ENCODE measurements at places on chromosomes 11 and 22.

DNA sequence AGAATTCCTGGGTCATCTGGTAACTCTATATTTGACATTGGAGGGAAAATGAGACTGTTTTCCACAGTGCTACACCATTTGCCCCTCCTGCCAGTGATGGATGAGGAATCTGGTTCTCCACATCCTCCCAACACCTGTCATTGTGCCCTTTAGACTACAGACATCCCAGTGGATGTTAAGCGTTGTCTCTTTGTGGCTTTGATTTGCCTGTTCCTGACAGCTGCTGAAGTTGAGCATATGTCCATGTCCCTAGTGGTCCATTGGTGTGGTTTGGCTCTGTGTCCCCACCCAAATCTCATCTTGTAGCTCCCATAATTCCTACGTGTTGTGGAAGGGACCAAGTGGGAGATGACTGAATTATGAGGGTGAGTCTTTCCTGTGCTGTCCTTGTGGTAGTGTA lies 88.5 kb downstream of the BRD1 start:
- DNase-seq, result no peak

DNA sequence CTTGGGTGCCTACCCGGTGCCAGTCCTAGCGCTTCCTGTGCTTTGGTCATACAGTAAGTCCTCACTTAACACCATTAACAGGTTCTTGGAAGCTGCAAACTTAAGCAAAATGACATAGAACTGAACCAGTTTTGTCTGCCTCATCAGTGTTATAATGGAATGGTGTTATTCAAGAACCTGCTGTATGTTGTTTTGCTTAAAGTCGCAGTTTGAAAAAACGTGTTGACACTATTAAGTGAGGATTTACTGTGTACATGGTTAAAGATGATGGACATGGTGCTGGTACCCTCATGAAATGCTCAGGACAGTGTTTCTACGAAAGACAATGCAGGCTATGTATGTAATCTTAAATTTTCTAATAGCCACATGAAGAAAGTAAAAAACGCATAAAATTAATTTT lies 41.3 kb downstream of the PPP6R3 start:
- DNase-seq, result no peak

DNA sequence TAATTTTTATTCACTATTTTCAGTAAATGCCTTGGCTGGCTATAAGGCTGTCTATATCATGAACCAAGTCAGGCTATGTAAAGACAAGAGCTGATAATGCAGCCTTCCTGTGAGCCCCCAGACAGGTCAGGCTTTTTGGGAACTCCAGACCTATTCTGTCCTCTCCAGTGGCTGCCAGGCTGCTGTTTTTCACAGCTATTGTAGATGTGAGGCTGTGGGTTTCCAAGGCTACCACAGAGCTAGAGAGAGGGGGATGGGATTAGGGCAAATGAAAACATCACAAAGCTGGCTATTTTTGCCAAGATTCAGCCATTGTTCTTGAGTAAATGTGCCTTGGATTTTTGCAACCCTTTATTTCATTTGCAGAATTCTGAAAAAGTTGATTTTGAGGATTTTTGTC lies 55.7 kb upstream of the SORL1-AS1 start:
- DNase-seq, result no peak

GRCh38 chr22:24953384-24954113 lies 1.0 kb downstream of the KIAA1671 start:
- no peak for DNase-seq

DNA sequence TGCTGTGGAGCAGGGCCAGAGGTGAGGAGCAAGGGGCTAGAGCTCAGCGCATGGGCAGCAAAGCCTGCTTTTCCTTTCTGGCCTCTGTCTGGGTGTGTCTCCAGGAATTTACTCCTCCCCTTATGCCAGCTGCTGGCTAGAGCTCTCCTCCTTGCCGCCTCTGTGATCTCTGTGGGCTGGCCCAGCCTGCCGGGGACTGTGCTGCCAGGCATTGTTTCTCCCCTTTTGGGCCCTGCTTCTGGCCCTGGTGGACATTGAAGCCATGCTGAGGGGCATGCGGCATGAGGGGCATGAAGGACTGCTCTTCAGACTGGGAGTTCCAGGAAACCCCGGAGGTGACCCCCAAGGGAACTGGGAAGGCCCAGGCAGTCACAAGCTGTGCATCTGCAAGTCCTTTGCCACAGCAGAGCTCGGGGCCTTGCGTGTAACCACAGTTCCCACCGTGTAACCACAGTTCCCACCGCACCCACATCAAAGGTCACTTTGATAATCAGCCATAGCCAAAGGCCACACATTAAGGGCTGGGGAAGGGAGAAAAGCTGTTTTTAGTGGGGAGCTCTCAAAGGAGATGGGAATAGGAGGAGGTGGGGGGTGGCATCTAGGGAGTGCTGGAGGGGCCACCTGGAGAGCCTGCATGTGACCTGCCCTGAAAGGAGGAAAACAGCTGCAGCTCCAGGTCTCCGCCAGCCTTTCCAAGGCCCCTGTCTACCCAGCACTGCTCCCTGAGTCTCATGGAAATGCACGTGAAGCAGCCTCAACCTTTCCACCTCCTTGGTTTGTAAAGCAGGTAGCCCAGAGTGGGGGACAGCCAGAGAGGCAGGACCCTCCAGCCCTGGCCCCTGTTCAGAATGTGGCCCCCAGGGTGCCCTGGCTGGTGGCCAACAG lies 62.3 kb downstream of the PPFIBP2 start:
- no peak for DNase-seq

DNA sequence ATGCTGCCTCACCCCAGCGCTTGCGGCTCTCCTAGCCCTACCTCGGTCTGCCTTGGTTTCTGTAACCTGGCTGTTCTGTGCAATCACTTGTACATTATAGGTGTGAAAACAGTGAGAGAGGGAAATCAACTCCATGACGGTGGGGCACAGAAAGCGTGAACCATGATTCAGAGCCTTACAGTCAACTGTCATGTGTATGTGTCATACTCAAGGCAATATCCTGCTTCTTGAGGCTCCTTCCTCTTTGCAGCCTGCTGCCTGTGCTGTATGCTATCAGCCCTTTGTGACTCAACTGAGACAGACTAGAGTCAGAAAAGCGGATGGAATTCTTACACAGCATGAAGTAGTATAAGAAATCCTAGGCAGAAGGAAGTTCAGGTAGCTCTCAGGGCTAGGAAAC lies 2.1 kb downstream of the NRIP3 start:
- DNase-seq, result peak; percentile 84

- peak; percentile 83 for DNase-seq
Measured at GRCh38 chr11:94134651-94135512, 6.2 kb downstream of the PANX1 start.

DNA sequence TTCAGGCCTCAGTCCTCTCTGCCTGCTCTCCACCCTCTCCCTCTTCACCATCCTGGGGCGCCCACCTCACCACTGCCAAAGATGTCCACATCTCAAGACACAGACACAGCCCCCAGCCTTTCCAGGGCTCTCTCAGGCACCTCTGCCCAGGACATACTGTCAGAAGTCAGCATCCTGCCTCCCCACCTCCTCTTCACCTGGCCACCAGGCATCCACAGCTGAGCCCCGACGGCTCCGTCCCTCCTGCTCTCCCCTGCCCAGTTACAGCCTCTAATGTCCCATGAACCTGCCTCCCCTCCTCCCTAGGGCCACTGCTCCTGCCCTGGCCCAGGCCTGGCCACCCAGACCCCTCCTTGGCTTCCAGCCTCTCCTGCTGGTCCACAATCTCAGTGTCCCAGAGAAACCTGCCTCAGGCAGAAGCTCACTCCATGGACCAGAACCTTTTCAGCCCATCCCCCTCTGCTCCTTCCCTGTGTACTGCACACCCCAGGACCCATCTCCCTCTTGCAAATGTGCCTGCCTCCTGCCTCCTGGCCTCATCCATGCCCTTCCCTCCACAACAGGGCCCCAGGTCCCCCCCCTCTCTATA lies 3.2 kb downstream of the LTBP3 start:
- DNase-seq, result no peak

Measured in ACHN (cell line).